ENCODE measurements at places on chromosomes 6 and 20.

GRCh38 chr20:41524980-41525613, 93.1 kb downstream of the CHD6 start:
- no peak for DNase-seq

DNA sequence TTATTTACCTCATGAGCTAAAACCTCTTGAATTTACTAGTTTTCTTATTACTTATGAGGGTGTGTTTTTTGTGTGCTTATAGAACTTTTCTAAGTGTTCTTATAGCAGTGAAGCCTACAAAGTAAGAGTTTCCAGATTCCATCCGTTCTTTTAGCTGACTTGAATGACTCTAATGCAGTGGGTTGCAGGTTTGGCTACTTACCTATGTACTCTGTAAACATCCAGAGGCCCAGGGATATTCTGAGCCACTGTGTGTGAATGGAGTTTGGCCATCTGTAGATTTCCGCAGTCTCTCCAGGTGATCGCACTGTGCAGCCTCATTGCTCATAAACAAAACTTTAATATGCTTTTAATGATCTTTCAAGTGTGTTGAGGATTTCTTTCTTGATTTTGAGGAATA, 157.8 kb downstream of the MYO6 start:
- no peak for DNase-seq

GRCh38 chr6:155112757-155113156, 117.6 kb downstream of the TIAM2 start:
- DNase-seq = no peak

- DNase-seq = no peak
These were observed 115.0 kb downstream of the KIF6 start for GRCh38 chr6:39610221-39610620.

DNA sequence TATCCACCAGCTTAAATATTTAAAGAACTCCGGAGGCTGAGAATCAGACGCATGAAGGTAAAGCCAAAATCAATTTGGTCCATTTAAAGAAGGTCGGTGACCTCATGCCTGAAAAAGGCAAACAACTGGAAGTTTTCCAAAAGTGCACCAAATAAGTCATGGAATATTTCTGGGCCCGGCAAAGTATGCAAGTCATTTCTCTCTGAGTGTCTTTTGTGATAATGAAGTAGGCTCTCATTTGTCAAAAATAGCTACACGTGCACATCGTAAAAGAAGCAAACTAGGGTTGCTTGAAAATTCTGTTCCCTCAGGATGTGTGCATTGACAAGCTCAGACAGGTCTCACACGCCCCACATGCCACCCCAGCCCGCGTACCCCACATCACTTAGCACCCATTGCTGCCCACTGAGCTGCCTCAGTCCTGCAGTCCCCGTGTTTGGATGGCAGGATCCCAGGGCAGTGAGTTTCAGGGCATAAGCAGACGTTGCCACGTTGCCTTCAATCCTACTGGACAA, 20.5 kb upstream of the PYGB start:
- no peak for DNase-seq

DNA sequence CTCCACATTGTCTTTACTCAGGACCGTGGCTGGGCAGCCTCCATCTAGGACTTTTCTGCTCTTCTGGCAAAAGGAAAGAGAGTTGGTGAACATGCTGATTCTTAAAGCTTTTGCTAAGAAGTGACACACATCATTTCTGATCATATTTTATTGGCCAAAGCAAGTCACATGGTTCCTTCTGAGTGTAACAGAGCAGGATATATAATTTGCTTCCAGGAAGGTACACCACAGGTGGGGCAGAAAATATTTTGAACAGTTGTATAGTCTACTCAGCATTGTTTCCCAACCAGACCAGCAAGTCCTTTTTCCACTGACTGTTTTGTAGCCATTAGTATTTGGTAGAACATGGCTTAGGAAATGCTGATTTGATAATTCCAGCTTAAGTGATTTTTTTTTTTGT, 73.5 kb downstream of the AKAP7 start:
- no peak for DNase-seq

DNA sequence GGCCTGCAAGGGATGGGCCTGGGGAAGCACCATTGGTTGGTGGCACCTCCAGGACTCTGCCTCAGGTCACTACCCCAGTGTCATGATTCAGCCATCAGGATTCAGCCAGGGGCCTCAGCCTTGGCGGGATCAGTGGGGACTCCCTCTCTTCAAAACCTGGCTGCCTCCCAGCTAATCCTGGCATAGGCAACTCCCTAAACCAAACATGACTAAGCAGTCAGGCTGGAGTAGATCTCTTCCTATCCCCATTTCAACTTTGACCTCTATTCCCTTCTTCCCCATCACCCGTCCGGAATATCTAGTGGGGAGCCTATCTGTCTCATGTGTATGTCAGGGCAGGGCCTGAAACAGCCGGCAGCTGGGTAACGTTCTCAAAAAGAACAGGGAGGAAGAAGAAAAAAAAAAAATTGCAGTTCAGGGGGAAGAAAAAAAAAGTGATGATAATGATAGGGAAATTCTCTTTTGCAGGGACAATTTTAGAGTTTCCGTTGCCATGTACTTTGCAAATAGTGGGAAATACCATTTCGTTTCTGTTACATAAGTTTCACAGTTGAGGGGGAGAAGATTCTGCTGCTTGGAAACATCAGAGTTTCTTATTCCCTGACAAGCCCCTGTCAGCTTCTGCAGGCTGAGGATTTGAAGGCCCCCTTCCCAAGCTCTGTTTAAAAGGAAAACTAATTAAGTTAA, 4.1 kb upstream of the PREX1 start:
- DNase-seq = no peak

GRCh38 chr6:112466373-112467151, 119.4 kb downstream of the RFPL4B start:
- DNase-seq = no peak

DNA sequence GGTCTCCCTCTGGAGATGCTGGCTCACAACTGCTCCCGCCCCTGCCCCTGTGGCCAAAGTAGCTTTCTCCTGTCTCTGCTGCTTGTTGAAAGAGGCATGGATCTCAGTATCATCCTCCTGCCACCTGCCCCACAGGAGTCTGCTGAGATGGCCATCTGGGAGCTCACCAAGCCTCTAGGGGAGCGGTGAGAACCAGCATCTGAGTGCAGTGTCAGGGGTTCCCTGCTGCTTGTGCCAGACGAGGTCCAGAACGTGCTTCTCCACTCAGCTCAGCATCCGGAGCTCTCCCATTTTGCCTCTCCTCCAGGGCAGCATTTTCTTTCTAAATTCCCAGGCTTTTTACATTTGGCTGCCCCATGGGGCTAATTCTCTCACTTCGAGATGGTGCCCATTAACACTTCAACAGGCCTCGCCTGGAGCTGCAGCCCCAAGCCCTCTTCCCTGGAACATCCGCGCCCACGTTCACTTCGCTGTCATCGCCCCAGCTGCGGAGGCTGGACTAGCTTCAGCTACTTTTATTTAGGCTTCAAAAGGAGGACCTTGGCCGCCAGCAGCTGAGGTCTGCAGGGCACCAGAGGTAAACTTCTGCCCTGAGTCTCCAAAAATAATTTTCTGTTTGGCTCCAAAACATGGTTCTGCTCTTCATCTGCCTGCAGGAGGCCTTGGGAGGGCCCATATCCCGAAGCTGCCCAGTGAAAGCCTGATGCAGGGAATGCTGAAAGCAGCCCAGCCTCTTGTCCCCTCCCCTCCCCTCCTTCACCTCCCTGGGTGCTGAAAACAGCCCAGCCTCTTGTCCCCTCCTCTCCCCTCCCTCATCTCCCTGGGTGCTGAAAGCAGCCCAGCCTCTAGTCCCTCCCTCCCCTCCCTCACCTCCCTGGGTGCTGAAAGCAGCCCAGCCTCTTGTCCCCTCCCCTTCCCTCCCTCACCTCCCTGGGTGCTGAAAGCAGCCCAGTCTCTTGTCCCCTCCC, 25.2 kb upstream of the MLN start:
- DNase-seq = no peak

DNA sequence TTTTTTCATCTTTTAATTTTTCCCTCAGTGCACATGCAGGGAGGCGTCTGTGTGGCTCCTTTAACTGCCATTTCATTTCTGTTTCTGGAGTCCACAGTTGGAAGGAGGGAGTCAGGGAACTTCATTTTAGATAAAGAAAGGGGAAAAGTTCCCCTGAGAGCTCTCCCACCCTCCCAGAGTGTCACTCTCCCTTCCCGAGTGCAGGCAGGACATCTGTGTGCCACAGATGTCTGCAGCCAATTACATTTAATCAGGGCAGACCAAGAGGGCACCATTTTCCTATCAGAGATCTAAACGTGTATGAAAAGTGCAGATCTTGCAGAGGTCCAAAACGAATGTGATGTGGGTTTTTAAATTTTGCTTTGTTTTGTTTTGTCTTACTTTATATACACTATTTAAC, 96.6 kb downstream of the PXDC1 start:
- DNase-seq = no peak

DNA sequence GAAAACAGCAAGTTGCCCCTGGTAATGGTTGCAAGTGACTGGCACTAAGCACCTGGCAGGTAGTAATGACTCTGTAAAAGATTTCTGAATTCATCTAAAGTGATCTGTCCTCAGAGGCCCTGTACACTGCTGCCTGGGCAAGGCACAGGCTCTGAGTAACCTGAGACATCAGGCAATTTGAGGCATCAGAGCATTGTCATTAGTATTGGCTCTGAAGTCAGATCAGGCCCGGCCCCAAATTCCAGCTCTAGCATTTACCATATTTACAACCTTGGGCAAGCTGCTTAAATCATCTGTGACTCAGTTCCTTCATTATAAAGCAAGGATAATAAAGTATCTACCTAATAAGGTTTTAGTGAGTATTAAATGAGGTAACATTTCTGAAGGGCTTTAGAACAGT, 17.3 kb upstream of the TENT5A start:
- no peak for DNase-seq

GRCh38 chr20:56429502-56429901, 17.4 kb downstream of the CASS4 start:
- DNase-seq = peak; percentile 55

- no peak for DNase-seq
These were observed 712.7 kb downstream of the DHX35 start for GRCh38 chr20:39674842-39675241.

GRCh38 chr6:75551367-75551952, 50.2 kb upstream of the SENP6 start:
- no peak for DNase-seq

DNA sequence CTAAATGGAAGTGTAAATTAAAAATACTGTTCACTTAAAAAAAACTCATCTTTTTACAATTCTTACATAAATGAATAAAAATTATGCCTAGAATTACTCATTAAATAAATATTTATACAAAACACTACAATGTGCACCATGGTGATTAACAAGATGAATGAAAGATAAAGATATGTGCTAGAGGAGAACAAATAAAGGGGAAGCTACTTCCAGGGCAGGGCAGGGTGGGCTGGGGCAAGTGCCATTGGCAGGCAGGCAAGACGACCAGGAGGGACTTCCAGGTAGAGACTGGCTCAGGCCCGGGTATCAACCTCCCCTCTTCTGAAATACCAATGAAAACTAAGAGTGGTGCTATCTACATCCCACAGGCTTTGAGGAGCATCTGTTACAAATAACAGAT, 20.4 kb downstream of the PREP start:
- DNase-seq = no peak

DNA sequence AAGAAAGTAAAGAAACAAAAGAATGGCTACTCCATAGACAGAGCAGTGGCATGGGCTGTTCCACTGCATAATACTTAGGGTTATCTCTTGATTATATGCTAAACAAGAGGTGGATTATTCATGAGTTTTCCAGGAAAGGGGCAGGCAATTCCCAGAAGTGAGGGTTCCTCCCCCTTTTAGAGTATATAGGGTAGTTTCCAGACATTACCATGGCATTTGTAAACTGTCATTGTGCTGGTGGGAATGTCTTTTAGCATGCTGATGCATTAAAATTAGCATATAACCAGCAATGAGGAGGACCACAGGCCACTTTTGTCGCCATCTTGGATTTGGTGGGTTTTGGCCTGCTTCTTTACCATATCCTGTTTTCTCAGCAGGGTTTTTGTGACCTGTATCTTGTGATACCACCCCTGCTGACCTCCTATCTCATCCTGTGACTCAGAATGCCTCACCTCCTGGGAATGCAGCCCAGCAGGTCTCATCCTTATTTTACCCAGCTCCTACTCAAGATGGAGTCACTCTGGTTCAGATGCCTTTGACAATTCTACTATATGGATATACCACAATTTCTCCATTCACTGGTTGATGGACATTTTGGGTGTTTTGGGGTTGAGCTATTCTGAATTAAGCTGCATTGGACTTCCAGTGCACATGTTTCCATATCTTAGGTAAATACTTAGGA, 280.6 kb downstream of the FARS2 start:
- no peak for DNase-seq

- no peak for DNase-seq
These were observed 10.7 kb downstream of the ZNF165 start for GRCh38 chr6:28090917-28091586.

Data from stimulated activated CD8-positive, alpha-beta memory T cell treated with anti-CD3 and anti-CD28 coated beads, Interleukin-4, amount 100 ng/mL, for 4 hours (primary cell).